Thymus (tissue), 14 donors: ENCODE measurements at places on chromosomes 13 and 19.

GRCh38 chr19:41845051-41845590 lies 279 bp downstream of the DMRTC2 start:
- no peaks in the 10 kb centered on the region for H3K36me3 ChIP-seq
- no peak overlapping the region for H3K27ac ChIP-seq
- H3K4me1 ChIP-seq: no peaks in the 10 kb centered on the region
- DNase-seq: no peak

- no peak overlapping the region for H3K4me3 ChIP-seq
- DNase-seq: no peak
- no peaks in the 10 kb centered on the region for H3K36me3 ChIP-seq
- H3K27me3 ChIP-seq: no peaks in the 10 kb centered on the region
- H3K4me1 ChIP-seq: no peaks in the 10 kb centered on the region
- H3K27ac ChIP-seq: no peak overlapping the region
Measured at GRCh38 chr13:75250526-75251178, 231.3 kb downstream of the TBC1D4 start.

DNA sequence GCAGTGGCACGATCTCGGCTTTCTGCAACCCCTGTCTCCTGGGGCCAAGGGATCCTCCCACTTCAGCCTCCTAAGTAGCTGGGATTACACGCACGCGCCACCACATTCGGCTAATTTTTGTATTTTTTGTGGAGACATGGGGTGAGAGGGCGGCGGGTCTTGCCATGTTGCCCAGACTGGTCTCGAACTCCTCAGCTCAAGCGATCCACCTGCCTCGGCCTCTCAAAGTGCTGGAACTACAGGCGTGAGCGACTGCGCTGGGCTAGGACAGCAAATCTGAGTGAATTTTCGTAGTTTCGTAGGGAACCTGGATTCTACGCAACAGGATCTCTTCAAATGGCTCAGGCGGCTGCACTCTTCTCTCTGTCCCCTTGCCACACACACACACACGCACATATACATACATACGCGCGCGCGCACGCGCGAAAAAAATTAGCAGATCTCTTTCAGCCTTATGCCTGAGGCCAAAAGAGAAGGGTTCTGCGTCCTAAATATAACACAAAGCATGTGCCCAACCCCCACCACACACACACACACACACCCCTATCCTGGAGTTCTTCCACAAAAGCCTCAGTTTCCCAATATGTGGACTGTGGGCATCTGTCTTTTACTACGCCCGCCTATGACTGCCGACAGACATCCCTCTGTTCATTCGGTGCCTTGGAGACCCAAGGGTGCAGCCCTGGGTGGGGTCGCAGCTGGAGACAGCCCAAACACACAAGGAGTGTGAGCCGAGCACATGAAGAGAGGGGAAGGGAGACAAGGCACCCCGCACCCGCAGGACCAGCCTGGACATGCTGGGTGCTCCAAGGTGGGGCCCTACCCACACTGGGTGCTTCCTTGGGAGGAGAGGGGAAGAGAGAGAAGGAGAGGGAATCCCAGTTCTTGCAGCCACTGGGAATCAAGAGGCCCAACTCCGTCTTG lies 616 bp downstream of the PINLYP start:
- H3K27me3 ChIP-seq: no peaks in the 10 kb centered on the region
- no peak for DNase-seq
- peak overlapping the region; percentile 83 for H3K27ac ChIP-seq

DNA sequence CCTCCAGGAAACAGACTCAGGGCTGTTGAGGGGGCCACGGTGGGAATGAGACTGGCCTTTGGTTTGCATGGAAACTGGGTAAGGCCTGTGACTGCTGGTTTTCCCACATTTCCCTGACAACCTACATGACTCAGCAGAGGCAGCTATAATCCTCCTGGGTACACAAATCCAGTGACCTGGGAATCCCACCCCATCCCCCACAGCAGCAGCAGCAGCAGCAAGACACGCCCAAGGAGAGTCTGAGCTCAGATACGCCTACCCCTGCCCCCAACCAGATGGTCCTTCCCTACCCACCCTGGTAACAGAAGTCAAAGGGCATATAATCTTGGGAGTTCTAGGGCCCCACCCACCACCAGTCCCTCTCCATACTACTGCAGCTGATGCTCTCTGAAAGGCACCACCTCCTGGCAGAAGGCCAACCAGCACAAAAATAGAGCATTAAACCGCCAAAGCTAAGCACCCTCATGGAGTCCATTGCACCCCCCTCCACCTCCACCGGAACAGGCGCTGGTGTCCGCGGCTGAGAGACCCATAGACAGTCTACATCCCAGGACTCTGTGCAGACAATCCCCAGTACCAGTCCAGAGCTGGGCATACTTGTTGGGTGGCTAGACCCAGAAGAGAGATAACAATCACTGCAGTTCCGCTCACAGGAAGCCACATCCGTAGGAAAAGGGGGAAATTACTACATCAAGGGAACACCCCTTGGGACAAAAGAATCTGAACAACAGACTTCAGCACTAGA lies 237.2 kb upstream of the SPRY2 start:
- no peaks in the 10 kb centered on the region for H3K4me1 ChIP-seq
- no peaks in the 10 kb centered on the region for H3K27me3 ChIP-seq
- H3K36me3 ChIP-seq: no peaks in the 10 kb centered on the region
- H3K4me3 ChIP-seq: no peak overlapping the region

- no peak overlapping the region for H3K4me3 ChIP-seq
- no peak overlapping the region for H3K27ac ChIP-seq
- peaks cover 9% of the 10 kb centered on the region for H3K4me1 ChIP-seq
- H3K36me3 ChIP-seq: no peaks in the 10 kb centered on the region
- DNase-seq: no peak
- H3K27me3 ChIP-seq: no peaks in the 10 kb centered on the region
Measured at GRCh38 chr13:48402325-48402932, 10.5 kb downstream of the LPAR6 start.

GRCh38 chr19:38375748-38376147 lies 1.4 kb downstream of the PSMD8 start:
- H3K27me3 ChIP-seq: no peaks in the 10 kb centered on the region
- peak overlapping the region; percentile 90 for H3K4me3 ChIP-seq
- peaks cover 20% of the 10 kb centered on the region for H3K4me1 ChIP-seq
- peaks cover 16% of the 10 kb centered on the region for H3K36me3 ChIP-seq
- no peak overlapping the region for H3K27ac ChIP-seq

DNA sequence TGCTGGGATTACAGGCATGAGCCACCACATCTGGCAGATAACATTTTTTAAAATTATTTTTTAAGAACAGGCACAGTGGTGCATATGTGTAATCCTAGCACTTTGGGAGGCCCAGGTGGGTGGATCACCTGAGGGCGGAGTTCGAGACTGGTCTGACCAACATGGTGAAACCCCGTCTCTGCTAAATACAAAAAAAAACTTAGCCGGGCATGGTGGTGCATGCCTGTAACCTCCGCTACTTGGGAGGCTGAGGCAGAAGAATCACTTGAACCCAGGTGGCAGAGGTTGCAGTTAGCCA lies 631 bp upstream of the PALM3 start:
- peaks cover 45% of the 10 kb centered on the region for H3K27me3 ChIP-seq
- no peak for DNase-seq
- no peak overlapping the region for H3K4me3 ChIP-seq
- H3K27ac ChIP-seq: no peak overlapping the region

GRCh38 chr13:35964011-35964862 lies 166.9 kb downstream of the DCLK1 start:
- no peak overlapping the region for H3K27ac ChIP-seq
- H3K36me3 ChIP-seq: no peaks in the 10 kb centered on the region
- H3K4me3 ChIP-seq: no peak overlapping the region
- H3K4me1 ChIP-seq: no peaks in the 10 kb centered on the region
- no peaks in the 10 kb centered on the region for H3K27me3 ChIP-seq
